Stimulated activated CD8-positive, alpha-beta memory T cell treated with anti-CD3 and anti-CD28 coated beads, Interleukin-4, amount 100 ng/mL, for 4 hours (primary cell): ENCODE measurements at places on chromosomes 1 and 21.

GRCh38 chr1:204051718-204052117 lies 21.2 kb upstream of the SOX13 start:
- DNase-seq: no peak

DNA sequence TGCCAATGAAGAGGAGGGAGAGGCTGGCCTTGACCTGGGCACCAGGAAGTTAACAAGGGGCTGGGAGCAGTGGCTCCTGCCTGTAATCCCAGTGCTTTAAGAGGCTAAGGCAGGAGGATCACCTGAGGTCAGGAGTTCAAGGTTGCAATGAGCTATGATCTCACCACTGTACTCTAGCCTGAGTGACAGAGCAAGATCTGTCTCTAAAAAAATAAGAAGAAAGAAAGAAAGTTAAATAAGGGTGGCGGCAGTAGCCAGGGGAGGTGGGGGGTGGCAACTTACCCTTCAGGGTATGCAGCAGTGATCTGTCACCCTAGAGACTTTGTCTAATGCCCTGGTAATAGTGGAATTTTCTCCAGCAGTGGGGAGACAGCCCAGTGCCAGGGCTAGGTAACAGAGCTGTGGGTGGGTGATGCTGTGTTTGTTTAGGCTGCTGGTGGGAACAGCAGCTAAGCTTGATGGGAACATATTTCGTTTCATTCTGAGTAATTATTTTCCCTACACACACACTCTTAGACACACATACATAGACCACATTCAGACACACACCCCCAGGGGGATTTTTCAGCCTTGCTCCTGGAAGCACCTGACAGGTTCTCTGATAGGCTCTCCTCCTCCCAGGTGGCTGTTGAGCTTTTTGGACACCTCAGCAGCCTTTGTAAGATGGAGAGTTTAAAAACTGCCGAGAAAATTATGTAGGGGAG lies 11.3 kb upstream of the SYT6 start:
- DNase-seq: no peak

GRCh38 chr21:29196670-29197191 lies 66.3 kb downstream of the MAP3K7CL start:
- no peak for DNase-seq

DNA sequence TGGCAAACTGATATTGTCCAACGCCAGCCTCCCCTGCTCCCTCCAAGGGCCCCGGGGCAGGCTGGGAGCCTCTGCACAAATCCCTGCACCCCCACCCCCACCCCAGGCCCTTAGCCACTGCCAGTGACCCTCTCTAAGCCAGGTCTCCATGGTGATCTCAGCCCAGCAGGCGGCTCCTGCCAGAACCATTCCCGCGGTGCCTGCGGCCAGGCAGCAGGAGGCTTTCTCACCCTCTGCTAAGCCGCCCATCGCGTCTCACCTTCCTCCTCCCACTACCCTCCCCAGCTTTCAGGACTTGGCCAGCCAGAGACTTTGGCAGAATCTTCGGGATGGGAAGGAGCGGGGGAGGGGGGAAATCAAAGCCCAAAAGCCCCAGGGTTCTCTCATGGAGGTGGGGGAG lies 46.8 kb upstream of the WASF2 start:
- no peak for DNase-seq

GRCh38 chr21:40299451-40299850 lies 432.2 kb downstream of the PCP4 start:
- DNase-seq: no peak

DNA sequence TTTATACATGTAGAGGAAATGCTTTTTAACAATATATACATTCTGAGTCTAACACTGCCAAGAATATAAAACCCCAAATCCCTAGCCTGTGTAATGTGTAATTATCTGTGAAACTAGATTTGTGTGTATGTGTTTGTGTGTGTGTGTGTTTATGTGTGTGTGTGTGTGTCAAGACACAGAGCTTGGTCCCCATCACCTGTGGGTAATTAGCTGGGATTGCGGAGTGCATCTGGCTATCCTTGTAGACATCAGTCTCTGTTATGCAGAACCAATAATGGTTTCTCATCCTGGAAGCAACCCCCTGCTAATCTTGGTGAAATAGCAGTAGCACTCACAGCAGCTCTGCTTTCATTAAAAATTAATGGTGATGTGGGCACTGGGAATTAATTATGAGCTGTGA lies 26.3 kb upstream of the ST6GALNAC3 start:
- DNase-seq: no peak

GRCh38 chr1:41954533-41954944 lies 35.8 kb upstream of the HIVEP3 start:
- no peak for DNase-seq

GRCh38 chr1:11482701-11483479 lies 3.9 kb downstream of the DISP3 start:
- no peak for DNase-seq

DNA sequence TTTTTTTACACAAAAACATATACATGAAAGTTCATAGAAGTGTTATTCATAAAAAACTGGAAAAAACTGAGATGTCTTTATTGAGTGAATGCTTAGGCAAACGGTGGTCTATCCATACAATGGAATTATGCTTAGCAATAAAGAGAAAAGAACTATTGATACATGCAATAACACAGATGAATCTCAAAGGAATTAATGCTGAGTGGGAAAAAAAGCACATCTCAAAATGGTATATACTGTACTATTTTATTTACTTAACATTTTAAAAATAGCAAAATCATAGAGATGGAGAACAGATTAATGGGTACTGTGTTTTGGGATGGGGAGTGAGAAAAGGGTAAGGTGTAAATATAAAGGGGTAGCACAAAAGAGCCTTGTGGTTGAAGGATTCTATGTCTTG lies 29.8 kb downstream of the METTL18 start:
- DNase-seq: no peak

GRCh38 chr1:26857473-26858060 lies 5.4 kb upstream of the SFN start:
- no peak for DNase-seq

DNA sequence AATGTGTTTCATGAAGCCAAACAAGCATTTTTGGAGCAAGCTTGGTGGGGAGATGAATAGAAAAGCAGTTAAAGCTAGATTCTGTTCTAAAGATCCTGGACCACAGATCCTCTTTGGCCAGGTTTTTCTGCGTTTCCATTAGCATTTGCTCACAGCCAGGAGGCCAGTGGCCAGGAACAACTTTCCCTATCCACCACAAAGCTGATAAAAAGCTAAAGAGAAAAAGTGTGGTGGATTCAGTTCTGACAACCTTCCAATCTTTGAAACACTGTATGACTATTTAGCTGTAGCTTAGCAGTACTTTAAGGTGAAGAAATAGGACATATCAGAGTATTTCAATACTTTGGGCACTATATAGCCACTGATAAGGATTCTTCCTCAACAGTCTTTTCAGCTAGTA lies 3.0 kb upstream of the NEK7 start:
- DNase-seq: no peak

DNA sequence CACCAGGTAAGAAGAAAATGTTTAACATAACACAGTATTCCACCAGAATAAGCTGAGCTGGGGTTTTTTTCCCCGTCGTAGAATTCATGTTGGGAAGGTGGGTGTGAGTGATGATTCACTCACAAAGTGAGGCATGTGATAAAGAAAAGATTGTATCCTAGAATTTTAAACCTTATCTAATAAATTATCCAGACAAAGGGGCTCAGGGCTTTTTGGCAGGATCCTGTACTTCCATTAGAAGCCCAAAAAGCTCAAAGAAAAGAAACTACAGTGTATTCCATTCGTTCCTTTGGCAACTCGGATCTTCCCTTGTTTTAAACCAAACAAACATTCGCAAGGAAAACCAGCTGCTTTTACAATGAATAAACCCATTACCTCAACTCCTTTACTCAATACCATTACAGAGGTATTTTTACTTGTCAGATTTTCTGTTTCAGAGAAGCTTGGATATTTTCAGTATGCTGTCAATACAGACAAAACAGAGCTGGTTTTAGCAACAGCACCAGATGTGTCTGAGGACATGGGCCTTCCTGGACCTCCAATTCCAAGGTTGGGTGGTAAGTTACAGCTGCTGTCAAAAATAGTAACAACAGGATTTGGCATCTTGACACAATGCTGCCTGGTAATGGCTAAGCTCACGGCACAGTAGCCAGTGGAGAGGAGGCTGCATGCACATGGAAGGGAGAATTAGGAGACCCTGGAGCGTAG lies 159.9 kb upstream of the RUNX1 start:
- no peak for DNase-seq

DNA sequence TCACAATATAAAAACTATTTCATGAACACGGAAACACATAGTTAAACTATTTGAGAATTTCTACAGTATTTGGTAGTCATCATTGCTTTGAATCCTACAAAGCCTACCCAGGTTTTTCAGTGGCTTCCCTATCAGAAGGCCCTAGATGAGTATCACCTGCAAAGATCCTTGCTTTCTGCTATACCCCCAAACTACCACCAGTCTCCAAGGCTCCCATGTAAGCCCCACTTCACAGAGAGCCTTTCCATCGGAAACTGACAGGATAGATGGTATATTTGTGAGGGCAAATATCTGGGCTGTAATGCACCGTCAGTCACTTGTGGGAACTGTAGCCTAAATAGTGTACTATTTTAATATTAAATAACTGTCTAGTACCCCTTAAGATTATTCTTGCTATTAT lies 674.3 kb downstream of the BRINP3 start:
- no peak for DNase-seq

GRCh38 chr1:247113094-247113497 lies 8.9 kb upstream of the ZNF669 start:
- no peak for DNase-seq

- DNase-seq: no peak
These were observed 30.7 kb downstream of the VCAM1 start for GRCh38 chr1:100750005-100750885.

- no peak for DNase-seq
These were observed 43.8 kb downstream of the SLC37A1 start for GRCh38 chr21:42557420-42557819.

DNA sequence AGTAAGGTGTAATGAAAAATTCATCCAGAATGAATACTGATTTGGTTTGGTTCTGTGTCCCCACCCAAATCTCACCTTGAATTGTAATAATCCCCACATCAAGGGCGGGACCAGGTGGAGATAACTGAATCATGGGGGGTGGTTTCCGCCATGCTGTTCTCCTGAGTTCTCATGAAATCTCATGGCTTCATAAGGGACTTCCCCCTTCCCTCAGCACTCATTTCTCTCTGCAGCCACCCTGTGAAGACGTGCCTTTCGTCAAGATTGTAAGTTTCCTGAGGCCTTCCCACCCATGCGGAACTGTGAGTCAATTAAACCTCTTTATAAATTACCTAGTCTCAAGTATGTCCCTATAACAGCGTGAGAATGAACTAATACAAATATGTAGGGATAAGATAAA lies 5.5 kb upstream of the SYNJ1 start:
- no peak for DNase-seq

DNA sequence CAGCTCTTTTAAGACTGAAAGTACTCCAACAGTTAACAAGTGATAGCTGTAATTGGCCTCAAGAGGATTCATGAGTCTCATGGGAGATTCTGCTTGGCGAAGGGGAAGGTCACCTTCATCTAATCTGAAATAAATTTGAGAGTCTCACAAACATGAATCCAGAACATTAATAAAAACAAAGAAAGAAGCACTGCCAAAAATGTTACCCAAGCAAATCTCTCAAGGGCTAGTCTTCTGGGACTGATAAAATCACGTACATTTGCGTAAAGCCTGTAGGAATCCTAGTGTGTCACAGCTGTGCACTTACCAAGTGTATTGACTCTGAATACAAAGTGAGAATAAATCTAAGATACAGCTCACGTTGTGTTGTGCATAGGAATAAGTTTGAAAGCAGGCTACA lies 21.2 kb upstream of the NUF2 start:
- no peak for DNase-seq

DNA sequence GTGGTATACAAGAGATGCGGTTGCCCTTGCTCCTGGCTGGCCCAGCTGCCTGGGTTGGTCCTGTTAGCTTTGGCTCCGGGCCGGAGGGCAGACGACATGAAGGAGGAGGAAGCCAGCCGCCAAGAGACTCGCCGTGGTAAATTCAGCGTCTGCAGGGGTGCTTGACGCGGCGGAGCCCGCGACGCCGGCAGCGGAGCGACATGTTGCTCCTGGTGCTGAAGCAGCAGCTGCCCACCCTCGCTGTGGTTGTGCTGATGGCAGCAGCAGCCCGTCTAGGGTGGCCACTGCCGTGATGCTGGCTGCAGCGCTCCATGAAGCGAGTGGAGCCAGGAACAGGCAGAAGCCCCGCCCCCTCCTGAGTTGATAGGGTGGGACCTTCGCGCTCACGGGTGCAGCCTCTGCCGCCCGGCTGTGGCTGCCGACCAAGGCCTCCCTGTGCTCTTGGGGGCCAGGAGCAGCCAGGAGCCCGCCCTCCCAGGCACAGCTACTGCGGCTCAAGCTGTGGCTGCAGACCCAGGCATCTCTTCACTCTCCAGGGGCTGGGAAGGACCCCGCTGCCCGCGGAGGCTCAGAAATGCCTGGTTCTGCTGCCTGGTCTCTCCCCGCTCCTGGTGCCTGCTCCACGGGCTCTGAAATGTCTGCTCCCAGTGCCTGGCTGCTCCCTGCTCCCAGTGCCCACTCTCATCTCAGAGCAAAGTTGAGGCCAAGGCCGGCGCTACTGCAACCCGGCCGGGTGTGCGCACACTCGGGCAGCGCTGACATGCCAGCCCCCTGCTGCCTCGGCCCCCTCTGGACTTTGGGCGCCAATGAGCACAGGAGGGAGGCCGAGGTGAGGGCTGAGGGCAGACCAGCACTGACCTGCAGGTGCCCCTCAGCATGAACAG lies 4.4 kb upstream of the ZNF692 start:
- DNase-seq: peak; percentile 44

- DNase-seq: no peak
These were observed 37.7 kb downstream of the SYF2 start for GRCh38 chr1:25194572-25195020.

GRCh38 chr1:179425186-179425585 lies 59.4 kb downstream of the AXDND1 start:
- no peak for DNase-seq

- DNase-seq: no peak
These were observed 280.5 kb upstream of the VAMP3 start for GRCh38 chr1:7490576-7490975.

GRCh38 chr1:113540335-113540734 lies 150.0 kb downstream of the MAGI3 start:
- DNase-seq: no peak

GRCh38 chr1:20233394-20233793 lies 47.1 kb upstream of the PLA2G2C start:
- no peak for DNase-seq

DNA sequence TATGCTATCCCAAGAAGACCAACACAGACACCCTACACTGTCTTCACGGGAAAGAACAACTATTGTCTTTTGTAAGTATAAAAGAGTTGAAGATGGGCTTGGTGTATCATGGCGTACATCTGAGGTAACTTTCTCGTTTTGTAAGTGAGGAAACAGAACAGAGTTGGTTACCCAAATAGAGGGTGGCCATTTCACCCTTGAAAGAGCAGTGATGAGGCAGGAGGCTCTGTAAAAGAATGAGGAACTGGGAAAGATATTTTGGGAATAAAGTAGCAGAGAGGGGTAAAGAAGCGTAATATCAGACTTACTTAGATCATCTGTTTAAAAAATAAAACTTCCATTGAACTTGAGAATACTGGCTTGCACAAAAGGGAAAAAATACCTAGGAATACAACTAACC lies 18.9 kb downstream of the FCRL2 start:
- no peak for DNase-seq
